ENCODE measurements at places on chromosomes 16 and 17.

DNA sequence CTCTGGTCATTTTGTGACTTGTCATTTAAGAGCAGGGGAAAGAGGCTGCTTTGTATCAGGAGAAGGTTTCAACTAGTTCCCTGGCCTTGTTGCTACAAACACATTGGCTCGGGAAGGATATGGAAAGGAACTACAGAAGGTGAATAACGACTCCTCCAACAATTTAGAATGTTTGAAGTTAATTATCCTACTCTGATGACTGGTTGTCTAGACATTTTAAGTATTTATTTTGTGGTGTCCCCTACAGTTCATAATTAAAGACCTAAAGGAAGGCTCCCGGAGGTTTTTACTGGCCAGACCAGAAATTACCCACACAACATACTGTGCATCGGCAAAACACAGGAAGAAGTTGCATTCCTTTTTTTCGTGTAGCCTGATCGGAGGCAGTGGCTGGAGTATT, 515.8 kb upstream of the SALL1 start:
- DNase-seq = no peak

DNA sequence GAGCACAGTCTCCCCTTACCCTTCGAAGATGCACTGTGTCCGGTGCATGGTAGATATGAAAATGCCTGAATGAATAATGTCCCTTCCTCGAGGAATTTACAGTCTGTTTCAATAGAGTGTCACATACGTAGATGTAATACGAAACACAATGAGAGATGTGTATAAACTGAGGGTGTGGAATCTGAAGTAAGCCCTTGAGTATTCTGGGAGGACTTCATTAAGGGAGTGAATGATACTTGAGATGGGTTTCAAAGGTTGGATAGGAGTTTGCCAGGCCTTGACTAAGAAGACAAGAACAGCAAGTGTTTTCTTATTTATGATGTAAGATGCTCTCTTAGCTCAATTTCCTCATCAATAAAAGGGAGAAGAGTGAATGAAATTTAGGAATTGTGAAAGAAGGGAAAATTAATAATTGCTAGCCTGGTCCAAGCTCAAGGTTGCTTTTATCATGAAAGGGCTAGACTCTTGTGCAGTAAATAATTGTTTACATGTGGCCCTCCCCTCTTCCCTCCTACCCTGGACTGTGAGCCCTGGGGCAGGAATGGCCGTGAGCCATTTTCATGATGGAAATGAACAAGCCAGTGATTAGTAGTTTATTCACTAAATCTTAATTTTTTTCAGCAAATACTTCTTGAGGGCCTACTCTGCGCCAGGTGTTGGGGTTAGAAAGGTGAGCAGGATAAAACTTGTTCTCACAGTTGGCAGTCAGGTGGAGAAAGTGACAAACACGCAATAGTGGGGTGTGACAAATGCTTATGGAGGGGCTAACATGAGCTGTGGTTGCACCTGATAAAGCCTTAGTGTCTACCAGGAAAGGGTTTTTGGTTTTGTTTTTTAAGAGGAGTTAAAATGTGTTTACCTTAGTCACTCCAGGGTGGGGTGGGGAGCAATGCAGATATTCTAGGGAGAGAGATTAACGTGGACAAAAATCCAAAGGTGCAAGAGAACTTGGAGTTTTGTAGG, 1.6 kb downstream of the KIF22 start:
- DNase-seq = no peak

GRCh38 chr16:50457423-50457822, 88.6 kb upstream of the BRD7 start:
- DNase-seq = no peak

GRCh38 chr17:58391302-58391984, 25.9 kb downstream of the RNF43 start:
- DNase-seq = no peak

DNA sequence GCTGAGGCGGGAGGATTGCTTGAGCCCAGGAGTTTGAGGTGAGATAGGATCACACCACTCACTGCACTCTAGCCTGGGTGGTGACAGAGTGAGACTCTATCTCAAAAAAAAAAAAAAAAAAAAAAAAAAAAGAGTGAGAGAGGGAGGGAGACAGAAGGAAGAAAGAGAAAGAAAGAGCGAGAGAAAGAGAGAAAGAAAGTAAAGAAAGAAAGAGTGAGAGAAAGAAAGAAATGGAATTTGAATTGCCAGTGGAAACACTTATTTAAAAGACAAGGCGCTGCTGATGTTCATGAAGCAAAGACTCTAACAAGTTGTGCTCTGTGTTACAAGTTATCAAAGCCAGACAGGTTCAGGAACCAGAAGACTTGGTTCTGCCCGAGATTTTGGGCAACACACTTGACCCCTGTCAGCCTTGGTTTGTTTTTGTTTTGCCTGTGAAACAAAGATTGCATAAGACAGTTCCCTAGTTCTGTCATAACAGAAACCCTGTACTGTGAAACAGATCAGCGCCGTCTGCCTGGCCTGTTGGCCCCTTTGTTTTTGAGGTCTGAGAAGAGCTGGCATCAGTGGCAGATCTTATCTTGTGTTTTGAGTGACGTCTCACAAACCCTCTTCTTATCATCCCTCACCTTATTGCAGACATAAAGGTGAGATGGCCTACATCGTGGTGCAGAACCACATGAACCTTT, 55.4 kb upstream of the ENDOV start:
- no peak for DNase-seq

DNA sequence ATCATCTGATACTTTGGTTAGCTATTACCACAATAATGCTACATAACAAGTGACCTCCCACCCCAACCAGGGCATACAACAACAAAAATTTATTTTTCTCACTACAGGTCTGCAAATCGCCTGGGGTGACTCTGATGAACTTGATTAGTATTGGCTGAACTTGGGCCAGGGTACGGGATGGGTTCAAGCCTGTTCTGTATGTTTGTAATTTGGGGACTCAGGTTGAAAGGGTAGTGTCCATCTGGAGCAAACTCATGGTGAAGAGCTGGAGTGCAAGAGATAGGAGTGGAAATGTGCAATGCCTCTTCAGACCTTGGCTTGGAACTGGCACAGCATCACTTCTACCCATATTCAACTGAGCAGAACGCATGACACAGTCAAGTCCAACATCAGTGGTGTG, 16.3 kb upstream of the NKD1 start:
- DNase-seq = no peak
